ENCODE measurements at places on chromosomes 7 and 10.
A peak's percentile ranks its signal among the peaks of the same experiment; 100 is the strongest.

DNA sequence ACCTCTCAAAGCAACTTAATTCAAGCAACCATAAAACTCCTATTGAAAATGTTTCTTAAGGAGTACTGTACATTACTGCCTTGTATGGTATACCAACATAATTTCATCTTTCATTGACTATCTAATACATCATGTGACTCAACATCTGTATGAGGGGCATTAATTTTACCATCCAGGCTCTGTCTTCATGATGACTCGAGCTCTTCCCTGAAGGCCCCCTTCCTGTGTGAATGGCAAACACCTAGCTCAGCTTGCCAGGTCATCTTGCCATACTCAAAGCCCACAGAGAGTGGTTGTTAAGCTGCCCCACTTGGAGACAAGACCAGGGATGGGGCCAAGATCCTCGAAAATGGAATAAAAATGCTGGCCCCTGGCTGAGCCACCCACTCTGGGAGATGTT is 82.4 kb downstream of the SGMS1 start:
- DNase-seq: no peak

- DNase-seq: peak; percentile 86
Observed at GRCh38 chr10:88810196-88810961, 7.8 kb downstream of the LIPM start.

DNA sequence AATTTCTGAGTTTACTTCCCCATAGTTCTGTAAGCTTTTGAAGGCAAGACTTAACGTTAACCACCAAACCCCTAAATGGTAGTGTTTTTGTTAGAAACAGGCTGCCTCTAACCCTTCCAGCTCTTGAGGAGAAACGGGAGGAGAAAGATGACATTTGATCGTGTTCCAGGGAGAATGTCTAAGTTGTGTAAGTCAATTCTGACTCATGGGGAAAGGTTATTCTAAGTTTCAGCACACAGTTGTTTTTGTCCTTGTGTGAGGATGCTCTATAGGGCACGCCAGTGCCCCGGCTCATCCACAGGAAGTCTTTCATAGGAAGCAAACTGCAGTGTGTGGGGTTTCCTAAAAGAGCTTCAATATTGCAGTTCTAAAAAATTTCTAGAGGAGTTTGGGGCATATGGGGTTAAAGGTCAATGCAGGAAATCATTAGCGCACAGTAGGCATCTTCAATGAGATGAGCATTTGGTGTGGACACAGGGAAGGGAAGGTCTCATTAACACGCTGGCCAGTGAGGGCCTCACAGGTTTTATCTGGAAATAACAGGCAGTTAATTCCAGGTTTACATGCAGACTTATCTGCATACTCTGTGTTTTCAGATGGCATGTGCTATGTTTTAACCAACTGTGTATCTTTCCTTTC is 638.2 kb upstream of the IGFBP3 start:
- DNase-seq: no peak

- DNase-seq: no peak
Observed at GRCh38 chr7:44963364-44964290, 15.2 kb downstream of the MYO1G start.

GRCh38 chr10:70087616-70088307 is 35.1 kb downstream of the MACROH2A2 start:
- no peak for DNase-seq

DNA sequence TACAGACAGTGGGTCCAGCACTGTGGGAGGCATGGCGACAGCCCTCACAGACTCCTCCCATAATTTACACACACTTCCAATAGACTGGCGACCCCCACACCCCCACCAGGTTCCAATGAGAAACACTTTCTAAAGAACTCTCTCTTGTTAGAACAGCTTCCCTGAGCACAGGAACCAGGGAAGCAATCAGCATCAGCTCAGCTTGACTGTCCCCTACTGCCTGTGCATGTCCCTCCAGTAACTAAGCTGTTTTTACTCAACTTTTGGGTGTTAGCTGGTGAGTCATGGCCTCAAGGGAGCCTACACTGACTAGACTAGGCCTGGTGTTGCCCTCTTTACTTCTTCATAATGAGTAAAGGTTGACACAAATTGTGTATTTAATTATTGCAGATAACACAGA is 32.6 kb upstream of the HERPUD2 start:
- no peak for DNase-seq

- no peak for DNase-seq
Observed at GRCh38 chr7:116691664-116692063, 19.7 kb downstream of the MET start.

DNA sequence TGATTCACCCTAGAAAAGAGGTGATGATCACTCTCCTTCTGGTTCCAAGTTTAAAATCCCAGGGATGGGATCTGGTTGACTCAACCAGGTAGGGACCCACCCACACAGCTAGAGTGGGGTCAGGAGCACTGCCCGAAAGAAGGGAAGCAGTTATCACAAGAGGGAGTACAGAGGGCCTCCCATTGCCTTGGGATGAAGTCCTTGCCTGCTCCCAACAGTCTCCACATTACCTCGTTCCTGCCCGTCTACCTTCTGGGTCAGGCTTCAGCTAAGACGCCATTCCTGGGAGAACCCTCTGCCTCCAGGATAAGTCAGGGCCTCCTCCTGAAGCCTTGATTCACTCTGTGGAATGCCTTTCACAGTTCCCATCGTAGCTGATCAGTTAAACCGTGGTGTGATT is 23.8 kb downstream of the ZMIZ2 start:
- DNase-seq: no peak

DNA sequence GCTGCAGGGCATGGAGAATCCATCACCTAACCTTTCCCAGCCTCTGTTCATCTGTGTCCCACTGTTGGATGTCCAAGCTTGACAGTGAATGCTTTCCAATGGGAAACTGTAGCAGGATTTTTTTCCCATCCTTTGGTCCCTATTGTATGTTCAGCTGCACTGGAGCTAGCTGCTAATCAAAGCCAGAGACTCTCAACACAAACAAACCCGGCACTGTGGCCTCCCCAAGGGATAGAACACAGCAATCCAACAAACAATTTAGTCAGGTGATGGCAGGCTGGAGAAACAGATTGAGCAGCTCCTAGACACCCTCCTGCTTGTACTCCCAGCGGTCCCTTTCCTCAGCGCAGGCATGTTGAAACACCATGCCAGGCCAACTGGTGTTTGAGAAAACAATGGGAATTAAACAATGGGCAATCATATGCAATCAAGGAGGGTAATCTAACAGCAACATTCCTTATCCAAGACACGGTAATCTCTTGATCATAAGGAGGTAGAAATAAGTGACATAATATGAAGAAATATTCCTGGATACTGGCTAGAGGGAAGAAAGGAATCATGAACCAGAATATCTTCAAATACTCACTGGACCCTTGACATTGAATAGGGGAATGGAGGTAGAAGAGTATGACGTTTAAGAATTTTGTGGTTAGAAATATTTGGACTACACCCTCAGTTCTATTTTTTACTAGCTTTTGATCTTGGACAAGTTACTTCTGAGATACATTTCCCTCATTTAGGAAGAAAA is 15.0 kb downstream of the PTN start:
- DNase-seq: peak; percentile 47

All from NCI-H146 (cell line).